Vagina (tissue), 2 donors: ENCODE measurements at places on chromosomes 5 and 9.

DNA sequence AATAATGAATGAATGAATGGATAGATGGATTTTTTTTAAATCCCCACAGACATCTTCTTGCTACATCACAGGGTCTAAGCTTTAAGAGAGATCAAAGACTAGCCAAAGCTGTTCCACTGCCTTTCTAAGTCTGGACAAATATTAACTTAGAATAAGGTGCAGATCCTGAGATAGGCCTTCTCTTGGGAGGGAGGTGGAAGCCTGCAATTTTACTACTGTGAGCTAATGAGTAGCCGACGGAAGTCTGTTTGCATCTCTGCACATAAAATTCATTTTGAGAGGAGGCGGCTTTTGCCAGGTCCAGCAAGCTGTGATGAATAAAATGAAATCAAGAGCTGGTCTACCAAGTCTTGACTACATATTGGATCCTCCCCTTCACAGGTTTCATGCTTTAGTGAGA is 484.9 kb downstream of the TMEM38B start:
- no peak for DNase-seq

DNA sequence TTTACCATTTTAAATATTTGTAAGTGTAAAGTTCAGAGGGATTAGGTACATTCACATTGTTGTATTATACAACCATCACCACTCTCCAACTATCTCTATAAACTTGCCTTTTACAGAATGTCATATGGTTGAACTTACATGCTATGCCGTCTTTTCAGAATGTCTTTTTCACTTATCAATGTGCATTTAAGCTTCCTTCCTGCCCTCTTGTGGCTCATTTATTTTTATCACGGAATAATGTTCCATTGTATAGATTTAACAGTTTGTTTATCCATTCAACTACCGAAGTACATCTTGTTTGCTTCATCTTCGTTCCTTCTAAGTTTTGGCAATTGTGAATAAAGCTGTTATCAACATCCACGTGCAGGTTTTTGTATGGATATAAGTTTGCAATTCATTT is 133.3 kb upstream of the C6 start:
- no peak for DNase-seq

DNA sequence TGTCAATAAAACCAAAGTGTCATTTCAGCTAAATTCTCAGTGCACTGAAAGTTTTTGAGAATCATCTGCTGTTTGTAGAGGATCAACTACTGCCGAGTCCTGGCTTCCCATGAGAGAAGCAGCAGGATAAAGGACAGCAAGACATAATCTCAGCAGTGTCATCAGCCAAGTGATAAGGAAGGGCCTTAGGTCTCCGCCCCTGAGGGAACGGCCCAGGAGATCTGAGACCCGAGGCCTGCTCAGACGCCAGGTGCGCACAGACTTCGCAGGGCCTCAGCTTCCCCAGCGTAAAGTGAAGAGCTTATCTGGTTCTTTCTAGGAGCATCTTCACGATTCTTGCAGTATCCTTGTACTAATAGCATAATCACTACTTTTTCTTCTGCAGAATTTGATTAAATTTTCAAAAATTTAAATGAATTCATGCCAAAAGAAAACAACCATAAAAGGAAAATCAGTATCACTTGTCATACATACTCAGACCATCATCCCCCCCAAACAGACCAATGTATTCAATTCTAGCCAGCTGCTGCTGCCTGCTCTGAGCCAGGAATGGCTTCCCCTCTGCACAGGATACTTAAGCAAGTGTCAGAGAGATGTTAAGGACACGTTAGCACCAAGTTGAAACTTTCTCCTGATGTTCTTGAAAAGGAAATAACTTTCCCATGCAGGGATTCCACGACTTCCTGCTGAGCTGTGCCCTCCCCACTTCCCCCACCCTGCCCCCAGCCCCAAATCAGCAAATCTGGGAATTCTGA is 2.2 kb downstream of the GFPT2 start:
- DNase-seq = no peak

- no peak for DNase-seq
Measured at GRCh38 chr5:176416965-176417364, 626 bp upstream of the CLTB start.

- DNase-seq = no peak
Measured at GRCh38 chr5:150780187-150780692, 1.7 kb downstream of the SMIM3 start.

DNA sequence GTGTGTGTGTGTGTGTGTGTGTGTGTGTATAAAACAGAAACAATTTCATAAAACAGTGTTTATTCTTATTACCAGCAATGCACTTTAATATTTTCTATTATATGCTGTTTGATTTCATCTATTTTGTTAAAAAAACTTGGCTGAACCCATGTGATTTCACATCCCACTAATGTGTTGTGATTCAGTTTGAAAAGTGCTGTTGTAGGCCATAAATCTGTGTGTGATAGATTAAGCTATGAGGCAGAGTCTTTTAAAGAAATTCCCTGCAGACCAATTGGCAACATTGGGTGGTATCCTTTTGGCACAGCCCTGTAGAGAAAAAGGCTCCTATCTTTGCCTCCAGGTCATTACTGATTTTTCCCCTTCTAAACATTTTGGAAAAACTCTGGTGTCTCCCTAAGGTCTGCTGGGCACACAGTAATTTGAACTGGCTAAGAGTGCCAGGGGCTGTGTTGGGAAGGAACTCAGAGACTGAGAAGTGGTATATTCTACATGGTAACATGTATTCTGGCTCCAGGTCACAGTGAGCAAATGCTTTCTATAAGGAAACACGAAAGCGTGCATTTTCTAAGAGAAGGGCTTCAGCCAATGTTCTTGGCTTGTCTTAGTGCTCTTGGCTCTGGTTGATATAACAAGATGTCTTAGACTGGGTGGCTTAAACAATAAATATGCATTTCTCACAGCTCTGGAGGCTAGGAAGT is 4.5 kb downstream of the CAMK4 start:
- no peak for DNase-seq

GRCh38 chr5:148697180-148697808 is 43.0 kb upstream of the HTR4 start:
- DNase-seq = no peak

- no peak for DNase-seq
Measured at GRCh38 chr5:36300191-36300926, 1.3 kb downstream of the RANBP3L start.

GRCh38 chr5:111232311-111233051 is 8.3 kb downstream of the CAMK4 start:
- no peak for DNase-seq

GRCh38 chr5:77637998-77638762 is at the start of gene OTP:
Gene OTP, minus strand, starts transcription at chr5:77638713. Its CDS starts 164 bp downstream, at chr5:77638549.
- DNase-seq = no peak

- no peak for DNase-seq
Measured at GRCh38 chr5:124628721-124629596, 117.5 kb downstream of the ZNF608 start.

GRCh38 chr5:109649318-109649717 is 40.4 kb upstream of the MAN2A1 start:
- DNase-seq = no peak

- DNase-seq = no peak
Measured at GRCh38 chr5:103452666-103453065, 109.9 kb downstream of the NUDT12 start.

DNA sequence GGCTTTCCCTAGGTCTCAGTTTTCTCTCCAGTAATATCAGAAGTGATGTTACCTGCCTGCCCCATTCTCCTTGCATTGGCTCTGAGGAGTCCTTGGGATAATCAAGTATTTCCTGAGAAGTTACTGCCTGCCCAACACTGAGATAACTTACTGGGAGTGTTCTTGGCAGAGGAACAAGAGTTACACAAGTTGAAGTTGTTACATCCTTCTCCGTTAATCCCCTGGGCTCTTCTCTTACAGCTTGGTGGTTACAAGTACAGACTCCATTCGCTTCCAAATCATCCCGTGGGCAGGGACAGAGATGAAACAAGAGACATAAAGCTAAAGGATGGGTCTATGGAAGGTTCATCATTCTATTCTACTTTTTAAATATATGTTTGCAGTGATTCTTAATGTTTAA is 74.1 kb upstream of the SAP30L start:
- DNase-seq = no peak

- DNase-seq = no peak
Measured at GRCh38 chr5:111829701-111830100, 72.7 kb upstream of the NREP start.

DNA sequence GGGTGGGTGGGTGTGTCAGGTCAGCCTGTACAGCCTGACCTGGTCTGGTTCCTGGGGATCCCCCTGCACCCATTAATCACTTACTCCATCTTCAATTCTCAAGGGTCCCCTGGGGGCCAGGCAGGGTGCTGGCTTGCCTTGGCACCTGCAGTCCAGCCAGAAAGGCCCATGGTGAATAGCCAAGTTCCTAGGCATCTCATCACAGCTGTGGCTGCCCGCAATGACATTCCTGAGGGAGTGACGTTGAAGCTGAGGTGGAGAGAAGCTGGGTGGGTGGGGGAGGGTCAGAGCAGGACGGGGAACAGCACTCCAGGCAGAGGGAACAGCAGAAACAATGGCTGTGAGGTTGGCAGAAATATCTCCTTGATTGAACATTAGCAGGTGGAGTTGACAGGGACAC is 10.6 kb downstream of the HMCN2 start:
- no peak for DNase-seq

GRCh38 chr5:114838937-114839336 is 330.8 kb downstream of the TRIM36 start:
- no peak for DNase-seq

DNA sequence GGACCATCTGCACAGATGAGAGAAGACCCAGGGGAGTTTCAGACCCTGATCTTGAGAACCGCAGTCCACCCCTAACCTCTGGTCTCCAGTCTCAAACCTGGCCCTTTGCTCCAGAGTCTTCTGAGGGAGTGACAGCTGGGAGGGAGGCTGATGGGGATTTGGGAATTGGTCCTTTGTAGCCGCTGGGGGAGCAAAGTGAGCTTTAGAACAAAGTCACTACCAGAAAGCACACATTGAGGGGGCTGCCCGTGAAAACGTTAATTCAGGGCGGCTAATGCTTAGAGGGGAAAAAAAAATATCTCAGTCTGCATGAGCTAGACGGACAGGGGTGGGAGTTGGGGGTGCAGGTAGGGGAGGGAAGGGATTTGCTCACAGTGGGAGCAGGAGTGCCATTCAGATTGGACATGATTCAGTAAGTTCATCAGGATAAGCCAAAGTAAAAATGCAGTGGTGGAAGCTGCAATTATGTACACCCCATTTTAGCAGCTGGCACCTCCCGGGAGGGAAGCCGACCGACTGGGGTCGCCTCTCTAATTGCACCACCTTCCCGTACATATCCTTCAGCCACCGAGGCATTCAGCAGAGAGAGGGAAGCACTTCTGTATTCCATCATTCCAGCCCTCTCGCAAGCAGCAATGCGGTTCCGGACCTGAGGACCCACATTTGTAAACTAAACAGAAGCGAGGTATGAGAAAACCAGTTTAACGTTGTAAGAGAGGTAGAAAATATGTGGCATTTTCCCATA is 123.4 kb upstream of the RETREG1 start:
- DNase-seq = no peak
